Renal pelvis (tissue), 12 donors: ENCODE measurements at places on chromosomes 11 and 22. TPM values are rescaled to one million over a fixed set of nuclear protein-coding genes. Genes with fewer than 3 reads are reported as not detected.

Gene SLC1A2
- 0.44 TPM for polyA plus RNA-seq

Gene AMOTL1
- polyA plus RNA-seq: 39.9 TPM

DNA sequence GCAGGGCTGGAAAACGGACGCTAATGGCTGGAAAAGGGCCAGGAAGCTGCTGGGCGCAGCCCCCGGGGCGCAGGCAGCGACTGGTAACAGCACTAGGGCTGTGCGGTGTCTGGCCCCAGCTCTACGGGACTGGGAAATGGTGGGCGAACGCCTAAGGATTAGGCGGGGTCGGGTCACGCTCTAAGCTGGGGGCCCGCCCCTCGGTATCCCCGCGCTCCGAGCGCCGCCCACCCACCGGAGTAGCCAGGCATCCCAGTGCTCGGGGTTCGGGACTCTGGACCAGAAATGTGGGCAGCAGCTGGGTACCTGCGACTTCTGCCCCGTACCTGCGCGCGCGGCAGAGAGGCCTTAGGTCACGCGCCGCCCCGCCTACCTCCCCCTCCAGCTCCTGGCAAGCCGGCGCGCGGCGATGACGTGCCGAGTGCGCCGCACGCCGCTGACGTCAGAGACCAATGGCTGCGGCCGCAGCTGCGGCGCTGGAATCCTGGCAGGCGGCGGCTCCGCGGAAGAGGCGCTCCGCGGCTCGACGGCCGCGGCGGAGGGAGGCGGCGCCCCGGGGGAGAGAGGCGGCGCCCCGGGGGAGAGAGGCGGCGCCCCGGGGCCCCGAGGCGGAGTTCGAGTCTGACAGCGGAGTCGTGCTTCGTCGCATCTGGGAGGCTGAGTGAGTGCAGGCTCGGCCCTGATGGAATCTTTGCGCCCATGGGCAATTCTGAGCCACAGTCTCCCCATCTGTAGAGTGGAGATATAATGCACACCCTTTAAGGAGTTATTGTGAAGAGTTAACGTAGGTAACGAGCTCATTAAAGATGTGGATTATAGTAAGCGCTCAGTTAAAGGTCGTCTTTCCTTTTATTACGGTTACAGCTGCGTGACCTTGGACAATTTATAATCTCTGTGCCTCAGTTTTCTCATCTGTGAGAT lies at the start of the genes HPS4 and SRRD:
Gene HPS4 (minus strand): TSS at position 345 of the 921 bp plus-strand sequence. CDS start 2,021 bp downstream, outside the sequence.
Gene SRRD (plus strand): TSS at position 439 of the 921 bp plus-strand sequence. CDS start 14 bp downstream, at position 453.
- DNase-seq: peak; percentile 90

DNA sequence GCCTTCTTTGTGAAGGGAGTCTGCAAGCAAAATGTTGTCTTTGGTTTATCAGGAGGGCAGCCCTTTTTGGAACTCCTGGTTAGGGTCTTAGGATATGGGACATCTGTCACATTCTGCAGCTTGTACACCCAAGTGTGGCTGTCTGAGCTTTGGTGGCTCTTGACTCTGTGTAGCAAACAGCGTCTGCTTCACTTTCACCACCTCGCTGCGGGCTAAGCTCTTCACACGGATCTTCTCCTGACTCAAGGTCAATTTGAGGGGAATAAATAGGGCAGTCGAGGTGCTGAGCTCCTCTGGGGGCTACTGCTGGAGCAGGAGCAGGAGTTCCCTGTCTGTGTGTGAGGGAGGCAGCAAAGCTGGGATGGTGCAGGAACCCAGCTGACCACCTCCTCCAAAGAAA lies 10.6 kb downstream of the MICAL2 start:
- no peak for DNase-seq

Gene DEUP1
- polyA plus RNA-seq: 0.73 TPM

Gene PDE2A
- polyA plus RNA-seq: 20.5 TPM

GRCh38 chr22:37467391-37467955 lies 18.7 kb downstream of the MFNG start:
- DNase-seq: no peak

DNA sequence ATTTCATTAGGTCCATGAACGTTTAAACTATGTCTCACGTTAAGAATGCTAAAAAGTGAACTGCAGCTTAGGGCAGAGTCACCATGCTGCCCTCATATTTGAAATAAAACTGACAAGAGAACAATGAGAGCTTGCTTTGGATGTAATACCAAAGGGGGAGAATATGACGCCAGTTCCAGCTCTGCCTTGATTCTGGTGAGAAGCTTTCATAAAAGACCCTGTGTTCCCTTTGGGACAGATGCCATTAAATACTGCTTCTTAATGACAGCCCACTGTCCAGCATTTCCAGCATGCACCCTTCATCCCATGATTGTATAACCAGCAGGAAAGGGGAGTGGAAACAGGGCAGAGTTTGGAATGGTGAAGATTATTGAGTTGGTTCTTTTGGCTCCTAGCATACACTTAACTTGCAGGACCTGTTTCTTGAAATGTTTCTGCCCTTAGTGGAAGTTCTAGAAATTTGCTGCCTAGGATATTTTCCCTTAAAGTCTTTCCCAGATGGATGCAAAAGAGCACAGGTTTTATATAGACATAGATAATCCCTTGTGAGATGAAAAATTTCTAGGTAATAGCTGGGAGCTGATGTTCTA lies 139.3 kb upstream of the LDLRAD3 start:
- DNase-seq: no peak

DNA sequence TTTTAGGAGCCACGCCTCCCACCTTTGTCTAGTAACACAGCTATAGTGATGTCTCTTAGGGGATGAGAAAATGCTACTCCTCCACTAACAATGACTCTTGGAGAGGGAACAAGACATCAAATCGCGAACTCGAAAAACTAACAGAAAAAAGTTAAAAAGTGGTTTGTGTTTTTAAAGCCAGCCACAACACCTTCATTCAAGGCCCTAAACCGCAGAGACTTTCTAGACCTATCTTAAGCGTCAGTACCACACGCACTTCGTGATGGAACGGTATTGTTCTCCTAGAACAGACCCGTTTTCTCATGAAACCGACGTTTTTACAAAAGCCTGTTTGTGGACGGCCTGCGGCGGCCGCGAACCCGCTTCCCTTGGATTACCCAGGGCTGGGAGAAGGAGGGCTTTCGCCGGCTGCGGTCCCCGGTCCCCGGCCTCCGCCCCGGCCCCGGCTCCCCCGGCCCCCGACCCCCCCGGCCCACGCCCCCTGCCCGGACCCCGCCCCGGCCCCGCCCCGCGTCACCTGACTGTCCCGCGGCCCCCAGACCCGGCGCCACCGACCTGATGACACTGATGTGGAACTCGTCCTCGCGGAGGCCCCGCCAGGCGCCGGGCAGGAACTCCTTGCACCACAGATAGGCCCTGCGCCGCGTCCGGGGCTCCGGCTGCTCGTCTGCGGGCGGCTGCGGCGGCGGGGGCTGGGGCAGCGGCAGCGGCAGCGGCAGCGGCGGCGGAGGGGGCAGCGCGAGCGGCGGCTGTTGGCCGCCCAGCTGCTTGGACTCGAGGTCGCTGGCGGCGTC lies 718 bp downstream of the CHKA start:
- DNase-seq: no peak

- no peak for DNase-seq
Measured at GRCh38 chr22:22462813-22463567, 45.6 kb downstream of the ZNF280B start.

DNA sequence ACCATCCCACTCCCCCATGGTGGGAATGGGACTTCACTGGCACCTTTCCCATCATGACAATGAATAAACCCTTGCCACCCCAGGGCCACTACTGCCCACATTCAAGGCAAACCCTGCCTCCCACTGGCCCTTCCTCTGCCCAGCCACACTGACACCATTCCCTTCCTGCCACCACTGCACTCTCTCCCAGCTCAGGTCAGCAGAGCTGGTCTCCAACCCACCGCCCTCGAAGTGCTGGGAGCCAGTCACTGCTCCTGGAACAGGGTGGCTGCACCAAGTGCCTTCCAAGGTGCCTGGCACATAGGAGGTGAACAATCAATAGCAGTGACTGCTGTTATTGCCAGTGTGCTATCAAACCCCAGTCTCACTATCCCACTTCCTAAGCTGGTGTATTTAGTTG lies 27.1 kb downstream of the PRDM10 start:
- DNase-seq: no peak

GRCh38 chr11:59243633-59244032 lies 30.9 kb upstream of the MPEG1 start:
- DNase-seq: no peak

DNA sequence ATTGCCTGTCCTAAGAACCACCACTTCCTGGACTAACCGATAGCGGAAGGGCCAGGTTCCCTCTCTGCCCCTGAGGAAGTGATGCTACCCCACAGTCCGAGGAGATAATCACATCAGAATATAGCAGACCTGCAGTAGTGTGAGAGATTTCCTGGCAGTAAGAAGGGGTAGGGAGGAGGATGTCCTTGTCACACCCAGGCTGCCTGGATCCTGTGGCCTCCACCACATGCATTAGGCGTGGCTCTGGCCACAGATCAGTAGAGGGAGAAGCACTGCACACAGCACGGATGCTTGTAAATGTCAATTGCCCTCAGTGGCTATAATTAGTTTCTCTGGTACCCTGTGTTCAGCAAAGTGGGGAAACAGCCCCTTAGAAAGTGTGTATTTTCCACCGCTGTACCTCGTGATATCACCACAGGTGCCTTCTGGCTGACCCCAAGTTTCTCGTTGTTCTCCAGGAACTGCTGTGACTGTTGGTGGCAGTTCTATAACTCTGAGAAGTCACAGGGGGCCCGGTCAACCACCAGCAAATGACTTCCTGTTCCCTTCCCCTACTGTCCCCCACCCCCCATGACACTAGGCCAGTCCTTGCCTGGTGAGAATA lies 61.8 kb downstream of the UBASH3B start:
- DNase-seq: no peak

Gene AQP11
- polyA plus RNA-seq: 4.4 TPM
